MCF 10A (cell line): ENCODE measurements at places on chromosomes 4 and X. TPM values are rescaled to one million over a fixed set of nuclear protein-coding genes. Genes with fewer than 3 reads are reported as not detected.

DNA sequence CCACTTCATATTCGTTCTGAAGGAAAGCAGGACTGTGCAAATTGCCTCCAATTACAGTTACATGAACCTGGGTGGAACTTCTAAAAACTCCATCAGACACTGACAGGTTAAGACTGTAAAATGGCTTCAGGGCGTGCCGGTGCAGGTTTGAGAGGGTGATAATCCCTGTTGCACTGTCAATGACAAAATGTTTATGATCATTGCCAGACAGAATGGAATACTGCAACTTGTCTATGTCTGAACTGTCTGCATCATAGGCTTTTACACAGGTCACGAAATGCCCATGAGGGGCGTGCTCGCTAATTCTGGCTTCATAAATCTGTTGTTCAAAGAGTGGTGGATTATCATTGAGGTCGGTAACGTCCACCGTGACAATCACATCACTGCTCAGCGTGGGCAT, 63.7 kb upstream of the MTNR1A start:
- no peak overlapping the region for H3K27ac ChIP-seq
- peaks cover 88% of the 10 kb centered on the region for H3K36me3 ChIP-seq
- H3K27me3 ChIP-seq, result no peaks in the 10 kb centered on the region
- no peak for DNase-seq
- peaks cover 15% of the 10 kb centered on the region for H3K4me1 ChIP-seq

DNA sequence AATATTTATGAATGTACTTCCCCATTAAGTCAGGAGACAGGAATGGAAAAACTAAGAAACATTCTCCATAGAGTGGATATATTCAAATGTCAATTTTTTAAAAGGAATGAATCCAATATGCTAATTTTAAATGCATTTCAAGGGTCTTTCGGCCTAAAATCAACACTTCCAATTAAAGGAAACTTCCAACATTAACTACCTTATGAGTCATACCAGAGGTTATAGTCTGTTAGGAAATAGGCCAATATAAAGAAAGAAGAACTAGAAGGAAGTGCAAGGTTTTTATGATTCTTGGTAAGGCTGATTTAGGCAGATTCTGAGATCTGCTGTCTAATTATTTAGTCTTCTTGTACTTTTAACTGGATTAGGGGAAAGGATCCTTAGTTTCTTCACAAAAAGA, 260.1 kb upstream of the EDNRA start:
- no peak overlapping the region for H3K4me3 ChIP-seq
- no peaks in the 10 kb centered on the region for H3K36me3 ChIP-seq
- no peaks in the 10 kb centered on the region for H3K27me3 ChIP-seq

DNA sequence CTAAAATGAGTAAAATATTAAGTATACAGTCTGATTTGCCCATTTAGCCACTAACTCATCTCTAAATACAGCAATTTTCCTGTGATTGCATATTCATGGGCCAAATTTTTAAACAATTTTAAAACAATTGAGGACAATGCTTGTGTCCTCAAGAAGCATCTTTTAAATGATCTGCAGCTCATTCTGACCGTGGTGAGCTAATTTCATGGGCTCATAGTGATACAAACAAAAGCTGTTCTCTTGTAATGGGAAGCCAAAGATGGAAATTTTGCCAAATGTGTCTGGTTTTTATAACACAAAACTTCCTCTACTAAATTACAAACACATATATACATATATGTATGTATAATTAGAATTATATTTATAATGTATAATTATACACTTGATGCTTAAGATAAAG, 39.7 kb downstream of the HMGB2 start:
- H3K27me3 ChIP-seq, result no peaks in the 10 kb centered on the region
- no peaks in the 10 kb centered on the region for H3K4me1 ChIP-seq
- H3K27ac ChIP-seq, result no peak overlapping the region

GRCh38 chr4:38791010-38791409, 8.2 kb upstream of the TLR10 start:
- H3K36me3 ChIP-seq, result no peaks in the 10 kb centered on the region
- peaks cover 6% of the 10 kb centered on the region for H3K4me1 ChIP-seq
- no peak overlapping the region for H3K4me3 ChIP-seq
- no peak for DNase-seq

DNA sequence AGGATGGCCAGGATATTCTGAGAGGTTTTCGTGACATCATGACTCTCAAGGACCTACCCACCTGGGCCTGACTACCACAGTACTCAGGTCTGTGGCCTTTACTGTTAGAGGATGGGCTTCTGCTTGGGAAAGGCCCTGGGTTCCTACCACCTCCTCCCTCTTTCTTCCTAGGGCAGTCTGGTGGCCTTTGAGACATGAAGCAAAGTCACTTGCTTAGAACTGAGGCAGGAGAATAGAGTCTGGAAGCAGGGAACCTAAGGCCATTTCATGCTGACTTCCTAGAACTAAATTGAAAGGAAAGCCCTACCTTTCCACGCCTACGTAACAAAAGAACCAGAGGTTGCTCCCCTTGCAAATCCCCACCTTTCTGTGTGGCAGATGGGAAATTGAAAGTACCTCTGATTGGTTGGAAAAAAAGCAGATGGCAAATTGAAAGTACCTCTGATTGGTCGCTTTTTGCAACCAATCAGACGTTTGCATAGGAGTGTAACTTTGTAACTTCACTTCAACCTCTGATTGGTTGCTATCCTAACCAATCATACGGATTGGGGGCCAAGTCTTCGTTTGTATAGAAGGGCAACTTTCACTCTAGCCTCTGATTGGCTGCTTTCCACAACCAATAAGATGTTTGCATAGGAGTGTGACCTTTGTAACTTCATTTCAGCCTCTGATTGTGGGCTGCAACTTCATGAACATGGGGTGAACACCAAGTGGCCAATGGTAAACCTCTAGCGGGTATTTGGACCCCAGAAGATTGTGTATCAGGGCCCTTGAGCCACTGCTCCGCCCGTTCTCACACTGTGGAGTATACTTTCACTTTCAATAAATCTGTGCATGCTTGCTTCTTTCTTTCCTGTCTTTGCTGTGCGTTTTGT, 9.9 kb upstream of the AKAP14 start:
- no peak overlapping the region for H3K4me3 ChIP-seq
- H3K4me1 ChIP-seq, result no peaks in the 10 kb centered on the region
- no peak overlapping the region for H3K27ac ChIP-seq
- H3K36me3 ChIP-seq, result no peaks in the 10 kb centered on the region
- peak; percentile 20 for DNase-seq

DNA sequence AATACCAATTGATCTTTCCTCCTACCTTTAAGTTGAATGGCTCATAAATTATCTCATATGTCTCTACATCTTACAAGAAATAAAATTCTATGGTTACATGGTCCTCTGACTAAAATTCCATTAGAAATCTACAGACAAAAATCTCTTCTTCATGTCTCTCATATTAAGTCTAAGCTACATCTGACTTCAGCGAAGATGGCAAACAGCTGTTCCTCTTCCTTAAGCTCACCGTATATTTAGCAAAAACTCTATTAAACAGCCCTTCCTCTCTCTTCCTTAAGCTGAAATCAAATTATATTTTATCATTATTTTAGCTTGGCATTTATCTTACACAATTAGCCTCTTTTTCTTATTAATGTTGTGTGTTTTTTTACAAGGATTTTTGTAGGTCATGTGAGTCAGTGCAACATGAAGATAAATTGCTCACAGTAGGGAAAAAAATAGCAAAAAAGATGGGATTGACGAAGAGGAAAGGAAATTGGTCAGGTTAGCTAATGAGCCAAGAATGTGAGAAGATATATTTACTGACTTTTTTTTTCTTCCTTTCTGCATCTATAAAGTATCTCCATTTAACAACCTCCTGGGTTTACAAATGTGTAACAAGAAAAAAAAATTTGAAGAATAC, 2412.8 kb downstream of the ARAP2 start:
- H3K36me3 ChIP-seq, result no peaks in the 10 kb centered on the region
- no peak overlapping the region for H3K4me3 ChIP-seq
- H3K27me3 ChIP-seq, result no peaks in the 10 kb centered on the region
- no peak overlapping the region for H3K27ac ChIP-seq

GRCh38 chrX:140503714-140504351, 1.0 kb downstream of the SOX3 start:
- no peak overlapping the region for H3K4me3 ChIP-seq
- no peak overlapping the region for H3K27ac ChIP-seq
- DNase-seq, result no peak
- peaks cover 6% of the 10 kb centered on the region for H3K4me1 ChIP-seq

DNA sequence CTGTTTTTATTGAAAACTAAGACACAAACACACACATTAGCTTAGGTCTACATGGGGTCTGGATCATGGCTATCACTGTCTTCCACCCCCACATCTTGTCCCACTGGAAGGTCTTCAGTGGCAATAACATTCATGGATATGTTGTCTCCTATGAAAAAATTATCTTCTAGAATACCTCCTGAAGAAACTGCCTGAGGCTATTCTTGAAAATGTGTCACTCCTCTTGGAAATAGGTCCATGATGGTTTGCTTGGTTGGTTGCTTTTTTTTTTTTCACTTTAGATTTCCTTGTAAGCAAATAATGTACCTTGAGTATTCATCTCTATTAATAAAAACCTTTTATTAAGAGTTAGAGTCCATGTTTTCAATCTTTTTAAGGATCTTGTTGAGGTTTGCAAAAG, 195.3 kb upstream of the PDE5A start:
- H3K27me3 ChIP-seq, result no peaks in the 10 kb centered on the region
- no peak overlapping the region for H3K4me3 ChIP-seq
- DNase-seq, result peak; percentile 3
- H3K27ac ChIP-seq, result no peak overlapping the region

DNA sequence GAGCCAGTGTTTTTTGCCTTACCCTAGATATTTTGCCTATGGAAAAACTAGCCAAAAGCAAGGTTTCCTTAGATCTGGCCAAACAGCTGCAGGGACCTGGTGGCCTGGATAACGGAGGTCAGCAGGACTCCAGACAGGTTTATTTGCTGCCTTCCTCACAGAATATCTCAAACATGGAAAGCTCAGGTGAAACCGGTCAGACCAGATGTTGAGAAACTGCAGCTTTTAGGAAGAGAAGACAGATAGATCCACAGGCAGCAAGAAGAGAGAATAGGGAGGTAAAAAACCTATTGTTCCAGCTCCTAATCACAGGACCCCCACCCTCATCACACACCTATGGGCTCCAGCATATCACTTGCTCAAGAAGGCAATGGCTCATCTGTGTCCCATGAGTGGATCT, 16.2 kb downstream of the SLC16A2 start:
- no peaks in the 10 kb centered on the region for H3K36me3 ChIP-seq
- no peak for DNase-seq
- H3K27me3 ChIP-seq, result peaks cover 39% of the 10 kb centered on the region

- no peaks in the 10 kb centered on the region for H3K36me3 ChIP-seq
- H3K4me3 ChIP-seq, result no peak overlapping the region
- no peaks in the 10 kb centered on the region for H3K4me1 ChIP-seq
- DNase-seq, result no peak
Measured at GRCh38 chr4:93267747-93268146, 560.8 kb upstream of the ATOH1 start.

- no peak overlapping the region for H3K27ac ChIP-seq
- no peak overlapping the region for H3K4me3 ChIP-seq
- H3K36me3 ChIP-seq, result no peaks in the 10 kb centered on the region
Measured at GRCh38 chr4:122508083-122508482, 51.6 kb upstream of the IL2 start.

DNA sequence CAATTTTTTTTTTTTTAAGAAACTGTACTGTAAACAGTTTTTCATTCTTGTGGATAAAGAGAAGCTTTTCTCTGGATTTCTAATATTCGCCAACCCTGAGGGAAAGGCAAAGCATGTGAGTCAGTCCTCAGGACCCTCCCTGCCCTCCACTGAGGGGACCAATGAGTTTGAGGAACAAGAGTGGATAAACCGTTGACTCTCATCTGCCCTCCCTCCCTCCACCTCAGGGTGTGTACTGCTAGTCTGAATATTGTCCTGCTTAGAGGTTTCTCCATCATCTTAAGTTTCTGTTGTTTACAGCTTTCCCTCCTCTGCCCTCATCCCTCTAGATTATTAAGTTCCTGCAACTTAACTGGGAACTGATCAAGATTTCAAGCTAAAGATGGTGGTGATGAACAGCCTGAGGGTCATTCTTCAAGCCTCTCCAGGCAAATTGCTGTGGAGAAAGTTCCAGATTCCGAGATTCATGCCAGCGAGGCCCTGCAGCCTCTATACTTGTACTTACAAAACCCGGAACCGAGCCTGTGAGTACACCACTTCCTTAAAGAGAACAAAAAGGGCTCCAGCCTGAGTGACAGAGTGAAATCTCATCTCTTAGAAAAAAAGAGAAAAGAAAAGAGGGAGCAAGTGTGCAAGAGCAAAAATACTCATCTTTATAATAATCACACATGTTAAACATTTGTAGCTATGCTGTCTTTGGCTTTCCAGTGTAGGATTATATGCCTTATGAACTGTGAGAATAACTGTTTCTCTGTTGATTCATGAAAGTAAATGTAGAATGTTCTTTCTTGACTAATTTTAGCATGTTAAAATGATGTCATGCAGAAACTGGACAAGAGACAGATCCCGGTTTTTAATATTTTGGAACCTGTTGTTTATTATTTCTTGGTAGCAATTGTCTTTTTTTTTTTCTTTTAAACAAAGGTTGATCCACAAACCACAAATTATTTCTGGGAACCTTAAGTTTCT, 11.9 kb downstream of the CA5B start:
- H3K27me3 ChIP-seq, result no peaks in the 10 kb centered on the region
- peak overlapping the region; percentile 6 for H3K27ac ChIP-seq

DNA sequence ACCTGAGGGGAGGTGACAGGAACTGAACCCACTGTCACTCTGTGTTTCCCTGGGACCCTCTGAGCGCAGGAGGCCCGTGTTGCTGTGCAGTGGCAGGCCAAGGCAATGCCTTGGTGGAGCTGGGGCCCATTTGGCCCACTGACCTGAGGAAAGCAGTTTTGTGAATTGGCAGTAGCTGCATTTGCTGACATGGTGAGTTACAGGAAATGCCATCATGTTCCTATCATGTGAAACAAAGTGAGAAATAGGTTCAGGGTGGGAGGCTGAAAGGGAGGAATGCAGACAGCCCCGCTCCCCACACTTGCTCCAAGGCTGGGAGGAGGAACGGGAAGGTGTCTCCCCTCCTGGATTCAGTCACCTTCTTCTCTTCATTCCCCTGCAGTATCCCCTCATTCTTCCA, 146.1 kb downstream of the PTTG2 start:
- no peaks in the 10 kb centered on the region for H3K27me3 ChIP-seq
- no peak overlapping the region for H3K4me3 ChIP-seq
- H3K27ac ChIP-seq, result no peak overlapping the region

- H3K36me3 ChIP-seq, result no peaks in the 10 kb centered on the region
- no peak for DNase-seq
- no peak overlapping the region for H3K27ac ChIP-seq
- H3K4me1 ChIP-seq, result no peaks in the 10 kb centered on the region
- no peak overlapping the region for H3K4me3 ChIP-seq
Measured at GRCh38 chr4:158958489-158959270, 144.2 kb upstream of the RAPGEF2 start.

GRCh38 chr4:76017056-76017686, 6.1 kb downstream of the CXCL10 start:
- DNase-seq, result no peak
- no peaks in the 10 kb centered on the region for H3K4me1 ChIP-seq
- H3K36me3 ChIP-seq, result no peaks in the 10 kb centered on the region
- H3K27me3 ChIP-seq, result peaks cover 10% of the 10 kb centered on the region
- H3K4me3 ChIP-seq, result no peak overlapping the region
- H3K27ac ChIP-seq, result no peak overlapping the region

Gene IL2RG
- total RNA-seq, result 1.5 TPM in 1 of 2 replicates, not detected in the other

Gene LETM1
- 85.0 and 86.3 TPM in 2 replicates for total RNA-seq

Gene S100P
- 55.6 and 97.6 TPM in 2 replicates for total RNA-seq

Gene TMEM156
- total RNA-seq, result 5.3 and 7.0 TPM in 2 replicates

Gene CDS1
- total RNA-seq, result 10.3 and 11.5 TPM in 2 replicates

Gene H2AZ1
- 264 and 298 TPM in 2 replicates for total RNA-seq

Gene TCEAL7
- total RNA-seq, result not detected in 2 replicates

Gene GPR82
- total RNA-seq, result not detected in 2 replicates

Gene SLC34A2
- not detected in 2 replicates for total RNA-seq
